ENCODE measurements at places on chromosomes 12 and 14.

DNA sequence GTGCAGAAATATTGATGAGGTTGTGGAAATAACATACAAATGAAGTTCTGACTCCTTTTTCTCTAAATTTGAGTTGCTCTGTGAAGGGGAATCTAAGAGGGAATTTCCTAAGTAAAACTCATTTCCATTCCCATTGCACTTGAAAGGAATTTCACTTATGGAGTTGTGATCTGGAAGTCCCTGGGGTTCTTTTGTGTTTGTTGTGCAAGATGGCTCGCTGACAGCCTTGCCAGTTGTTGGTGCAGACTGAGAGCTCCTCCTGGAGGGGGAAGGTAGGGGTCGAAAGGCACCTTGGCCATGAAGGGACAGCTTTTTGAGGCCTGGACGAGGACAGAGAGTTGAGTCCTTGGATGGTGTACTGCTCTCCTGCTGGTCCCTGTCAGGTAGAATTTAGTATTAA, 72.0 kb downstream of the C12orf56 start:
- no peak for DNase-seq

DNA sequence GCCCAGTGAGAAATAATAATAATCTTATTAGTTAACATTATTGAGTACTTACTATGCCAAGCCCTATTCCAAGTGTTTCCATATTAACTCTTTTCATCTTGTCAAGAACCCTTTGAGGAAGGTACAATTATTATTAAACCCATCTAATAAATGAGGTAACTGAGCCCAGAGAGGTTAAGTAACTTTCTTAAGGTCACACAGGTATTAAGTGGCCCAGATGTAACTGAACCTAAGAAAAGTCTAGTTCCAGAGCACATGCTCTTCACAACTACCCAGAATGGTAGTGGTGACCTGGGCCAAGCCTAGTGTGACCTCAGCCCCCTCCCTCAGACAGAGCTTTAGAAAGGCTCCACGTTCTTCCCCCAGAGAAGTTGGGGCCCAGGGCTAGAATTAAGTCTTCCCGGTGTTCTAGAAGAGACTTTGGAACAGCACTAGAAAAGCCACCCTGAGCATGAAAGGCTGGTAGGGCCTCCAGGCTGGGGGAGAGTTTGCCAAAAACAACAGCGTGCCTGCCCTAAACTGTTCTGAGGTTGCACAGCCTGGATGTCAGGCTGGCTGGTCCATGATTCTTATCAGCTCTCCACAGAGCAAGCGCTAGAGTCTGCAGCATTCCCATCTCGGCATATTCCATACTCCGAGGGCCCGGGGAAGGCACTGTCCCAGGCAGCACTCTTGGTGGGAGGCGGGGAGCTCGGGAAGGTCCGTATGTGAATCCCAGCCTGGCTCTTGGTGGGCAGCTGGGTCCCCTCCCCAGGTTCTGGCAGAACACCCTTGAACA, 41.3 kb upstream of the CTDSP2 start:
- peak; percentile 50 for DNase-seq

GRCh38 chr12:109109746-109110350, 6.5 kb upstream of the ACACB start:
- no peak for DNase-seq

DNA sequence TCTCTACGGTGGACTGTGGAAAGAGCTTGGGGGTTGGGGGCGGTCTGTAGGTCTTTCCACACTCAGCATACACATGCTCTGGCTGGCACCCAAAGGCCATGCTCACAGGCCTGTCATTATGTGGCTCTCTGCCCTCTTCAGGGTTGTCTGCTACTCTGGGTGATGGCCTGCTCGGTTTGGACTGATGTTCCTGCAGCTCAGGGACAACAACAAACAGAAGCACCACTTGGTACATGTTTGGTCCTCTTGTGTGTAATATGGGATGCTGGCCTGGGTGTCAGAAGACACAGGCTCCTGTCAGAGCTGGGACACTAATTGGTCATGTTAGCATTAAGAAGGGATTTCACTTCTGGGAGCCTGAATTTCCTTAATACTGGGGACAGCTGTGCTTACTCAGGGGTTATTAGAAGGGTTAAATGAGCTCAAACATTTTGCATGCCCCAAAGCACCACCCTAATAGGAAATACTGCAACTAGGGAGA, 32.7 kb upstream of the SELPLG start:
- no peak for DNase-seq

GRCh38 chr14:82224610-82225009, 691.0 kb upstream of the SEL1L start:
- DNase-seq, result no peak

- no peak for DNase-seq
Measured at GRCh38 chr12:11813438-11813813, 164.0 kb downstream of the ETV6 start.

GRCh38 chr14:89621791-89622638, 205.0 kb upstream of the FOXN3 start:
- DNase-seq, result no peak

GRCh38 chr12:53530920-53531319, 23.6 kb upstream of the NPFF start:
- peak; percentile 49 for DNase-seq

DNA sequence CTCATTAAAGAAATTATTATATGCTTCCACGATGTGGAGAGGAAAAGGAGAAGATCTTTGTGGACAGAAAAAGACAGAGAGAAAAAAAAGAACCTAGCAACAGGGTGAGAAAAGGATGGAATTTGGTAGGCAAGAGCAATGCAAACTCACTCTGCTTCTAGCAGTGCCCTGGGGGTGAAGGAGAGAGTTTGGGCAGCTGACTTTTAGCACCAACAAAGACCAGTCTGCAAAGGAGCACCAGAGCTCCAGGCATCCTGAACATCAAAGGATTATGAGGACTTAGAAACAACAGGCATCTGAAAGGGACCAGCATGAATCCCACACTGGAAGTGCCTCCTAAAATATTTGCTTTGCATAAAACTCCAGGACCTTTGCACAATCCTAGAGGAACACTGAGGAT, 32.8 kb upstream of the RERG start:
- DNase-seq, result no peak

- DNase-seq, result no peak
Measured at GRCh38 chr12:132475304-132476037, 14.5 kb upstream of the FBRSL1 start.

DNA sequence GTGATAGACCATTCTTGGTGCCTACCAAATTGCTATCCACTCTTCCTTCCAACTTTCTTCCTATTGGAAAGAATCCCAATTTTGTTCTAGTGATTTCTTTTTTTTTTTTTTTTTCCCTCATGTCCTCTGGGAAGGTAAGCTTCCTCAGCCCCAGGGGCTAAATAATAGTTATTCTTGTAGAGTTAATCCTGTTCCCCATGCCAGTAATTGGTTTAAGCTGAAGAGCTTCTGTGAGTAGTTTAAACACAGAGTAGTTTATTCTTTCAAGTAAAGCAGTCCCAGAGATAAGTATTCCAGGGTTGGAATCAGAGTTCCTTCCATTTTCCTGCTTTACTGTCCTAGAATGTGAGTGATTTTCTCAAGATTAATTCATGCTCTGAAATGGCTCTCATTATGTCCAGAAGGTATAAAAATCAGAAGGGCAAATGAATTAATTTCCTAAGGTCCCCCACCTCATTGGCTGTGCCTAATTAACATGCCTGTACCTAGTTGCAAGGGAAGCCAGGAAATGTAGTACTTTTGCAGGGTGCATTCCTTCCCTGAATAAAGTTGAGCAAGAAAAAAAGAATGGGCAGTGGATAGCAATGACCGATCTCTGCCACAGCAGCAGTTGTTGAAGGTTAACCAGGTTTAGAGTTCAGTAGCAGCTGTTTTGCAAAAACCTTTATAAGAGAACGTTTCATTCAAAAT, 97.8 kb downstream of the PLEKHA5 start:
- no peak for DNase-seq

DNA sequence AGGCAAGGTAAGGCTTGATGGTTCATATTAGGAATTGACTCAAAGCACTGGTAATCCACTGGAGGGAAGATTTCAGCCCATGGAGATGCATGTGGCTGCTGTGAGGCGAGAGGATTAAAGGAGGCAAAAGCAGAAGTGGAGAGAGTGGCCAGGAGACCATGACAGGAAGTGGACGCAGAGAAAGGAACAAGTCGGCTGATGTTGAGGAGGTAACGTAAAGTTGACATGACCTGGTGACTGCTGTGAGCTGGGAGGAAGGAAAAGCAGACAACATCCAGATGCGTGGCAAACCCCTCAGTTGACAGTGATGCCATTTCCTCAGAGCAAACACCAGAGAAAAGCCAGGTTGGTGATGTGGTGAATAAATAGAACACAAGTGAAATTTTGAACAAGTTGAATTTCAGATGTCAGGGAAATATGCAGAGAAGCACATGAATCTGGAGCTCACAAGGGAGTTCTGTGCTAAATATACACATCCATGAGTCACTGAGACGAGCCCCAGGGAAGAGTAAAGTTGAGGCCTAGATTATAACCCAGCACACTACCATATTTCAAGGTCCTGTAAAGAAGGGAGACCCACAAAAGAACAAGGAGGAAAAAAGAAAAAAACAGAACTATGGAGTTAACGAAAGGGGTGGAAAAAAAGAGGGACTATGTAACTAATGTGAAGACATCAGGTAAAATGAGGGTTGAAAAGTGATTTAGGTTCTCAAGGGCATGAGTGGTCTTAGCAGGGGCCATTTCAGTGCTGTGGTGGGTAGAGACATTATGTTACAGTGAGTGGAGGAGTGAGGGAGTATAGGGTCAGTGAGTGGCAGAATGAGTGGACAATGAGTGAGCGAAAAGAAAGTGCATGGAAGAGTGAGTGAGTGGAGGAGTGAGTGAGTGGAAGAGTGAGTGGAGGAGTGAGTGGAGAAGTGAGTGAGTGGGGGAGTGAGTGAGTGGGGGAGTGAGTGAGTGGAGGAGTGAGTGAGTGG, 61.6 kb upstream of the GZMB start:
- no peak for DNase-seq

DNA sequence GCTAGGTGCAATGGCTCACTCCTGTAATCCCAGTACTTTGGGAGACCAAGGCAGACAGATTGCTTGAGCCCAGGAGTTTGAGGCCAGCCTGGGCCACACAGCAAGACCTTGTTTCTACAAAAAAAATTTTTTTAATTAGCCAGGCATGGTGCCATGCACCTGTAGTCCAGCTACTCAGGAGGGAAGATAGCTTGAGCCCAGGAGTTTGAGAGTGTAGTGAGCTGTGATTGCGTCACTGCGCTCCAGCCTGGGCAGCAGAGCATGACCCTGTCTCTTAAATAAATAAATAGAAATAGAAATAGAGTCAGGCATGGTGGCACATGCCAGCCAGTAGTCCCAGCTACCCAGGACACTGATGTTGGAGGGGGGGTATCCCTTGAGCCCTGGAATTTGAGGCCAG, 36.7 kb upstream of the CLIP1 start:
- DNase-seq, result no peak

DNA sequence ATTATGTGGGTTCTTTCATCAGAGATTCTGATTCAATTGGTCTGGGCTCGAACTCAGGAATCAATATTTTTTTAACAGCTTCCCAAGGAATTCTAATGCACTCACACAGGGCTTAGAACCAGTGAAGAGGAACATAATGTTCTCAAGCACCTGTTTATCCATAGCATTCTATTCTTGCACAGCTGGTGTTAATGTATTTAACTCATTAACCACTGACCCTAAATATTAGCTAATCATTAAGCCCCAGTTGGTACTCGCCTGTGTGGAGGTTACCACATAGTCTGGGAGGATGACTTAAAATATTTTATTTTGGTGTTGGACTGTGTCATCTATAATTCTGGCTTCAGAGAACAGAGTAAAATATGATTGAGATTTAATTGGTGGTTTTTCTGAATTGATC, 45.3 kb downstream of the LRP6 start:
- no peak for DNase-seq

DNA sequence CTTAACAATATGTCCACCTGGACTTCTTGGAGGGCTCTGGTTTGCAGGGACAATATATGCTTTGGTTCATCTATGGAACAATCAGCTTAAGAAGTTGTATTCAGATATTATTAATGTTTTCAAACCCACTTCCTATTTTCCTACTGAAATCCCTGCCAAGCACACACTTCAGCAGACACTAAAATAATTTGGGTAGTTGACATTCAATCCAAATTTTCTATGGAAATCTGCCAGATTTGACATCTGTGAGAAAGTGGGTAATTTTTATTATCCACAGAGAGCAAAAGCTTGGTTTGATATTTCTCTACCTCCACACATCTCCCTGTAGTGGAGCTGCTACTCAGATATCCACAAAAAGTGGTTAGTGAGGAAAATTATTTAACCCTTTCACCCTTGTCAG, 378.8 kb upstream of the SOX5 start:
- DNase-seq, result no peak

GRCh38 chr14:82488473-82488872, 954.8 kb upstream of the SEL1L start:
- no peak for DNase-seq

- DNase-seq, result no peak
Measured at GRCh38 chr14:52883658-52884057, 67.2 kb downstream of the FERMT2 start.

- no peak for DNase-seq
Measured at GRCh38 chr14:102909462-102909861, 13.0 kb upstream of the AMN start.

GRCh38 chr12:27521066-27521465, 2.9 kb upstream of the PPFIBP1 start:
- no peak for DNase-seq

GRCh38 chr14:26088275-26088674, 509.6 kb downstream of the NOVA1 start:
- no peak for DNase-seq

DNA sequence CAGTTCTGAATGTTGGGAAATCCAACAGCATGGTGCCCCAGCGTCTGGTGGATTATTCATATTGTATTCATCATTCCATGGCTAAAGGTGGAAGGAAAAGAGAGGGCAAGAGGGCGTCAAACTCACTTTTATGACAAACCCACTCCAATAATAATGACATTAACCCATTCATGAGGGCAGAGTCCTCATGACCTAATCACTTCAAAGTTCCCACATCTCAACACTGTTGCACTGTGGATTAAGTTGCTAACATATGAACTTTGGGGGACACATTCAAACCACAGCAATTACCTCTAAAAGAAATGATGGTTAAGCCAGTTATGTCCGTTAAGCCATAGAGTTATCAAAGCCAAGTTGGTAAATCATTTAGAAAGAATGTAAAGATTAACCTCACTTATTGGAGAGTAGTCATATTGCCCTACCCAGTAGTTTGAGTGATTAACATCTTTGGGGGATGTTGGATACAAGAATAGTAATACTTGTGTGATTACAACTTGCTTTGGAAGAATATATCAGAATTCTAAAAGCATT, 212.4 kb upstream of the FLRT2 start:
- no peak for DNase-seq

DNA sequence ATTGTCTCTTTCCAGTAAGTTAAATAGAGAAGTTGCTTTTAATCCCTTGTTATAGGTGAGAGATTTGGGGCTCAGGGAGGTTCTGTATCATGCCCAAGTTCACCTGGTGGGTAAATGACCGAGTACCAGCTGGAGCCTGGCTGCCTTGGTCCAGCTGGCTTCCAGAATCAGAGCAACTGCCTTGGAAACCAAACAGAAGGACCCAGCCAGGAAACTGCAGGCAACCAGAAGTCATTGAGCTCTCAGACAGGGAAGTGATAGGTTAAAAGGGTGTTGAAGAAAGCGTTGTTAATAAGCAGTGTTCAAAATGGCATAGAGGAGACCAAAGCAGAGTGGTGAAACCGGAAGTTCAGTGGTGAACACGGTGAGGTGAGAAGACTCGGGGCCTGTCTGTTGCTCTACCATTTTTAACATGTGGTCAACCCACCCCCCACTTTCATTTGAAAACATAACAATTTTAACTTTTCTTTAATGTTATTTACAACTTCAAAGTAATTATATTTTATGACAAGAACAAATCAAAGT, 54.9 kb downstream of the PLEKHG7 start:
- no peak for DNase-seq

All from RWPE1 (cell line).